ENCODE measurements at places on chromosomes 3 and 15. TPM values are rescaled to one million over a fixed set of nuclear protein-coding genes. Genes with fewer than 3 reads are reported as not detected.

GRCh38 chr3:51386159-51386851 lies 1.2 kb downstream of the MANF start:
- peak overlapping the region; percentile 32 for H3K27ac ChIP-seq
- peaks cover 4% of the 10 kb centered on the region for H3K36me3 ChIP-seq

GRCh38 chr3:15279205-15279604 lies 53.2 kb downstream of the SH3BP5 start:
- DNase-seq, result no peak
- H3K4me3 ChIP-seq, result no peak overlapping the region
- no peaks in the 10 kb centered on the region for H3K27me3 ChIP-seq
- H3K4me1 ChIP-seq, result peaks cover 12% of the 10 kb centered on the region

- peaks cover 19% of the 10 kb centered on the region for H3K4me1 ChIP-seq
- H3K27ac ChIP-seq, result peak overlapping the region; percentile 44
- no peaks in the 10 kb centered on the region for H3K27me3 ChIP-seq
- DNase-seq, result no peak
- no peaks in the 10 kb centered on the region for H3K36me3 ChIP-seq
- peak overlapping the region; percentile 27 for H3K4me3 ChIP-seq
Measured at GRCh38 chr3:9914559-9915253, 2.2 kb upstream of the IL17RC start.

DNA sequence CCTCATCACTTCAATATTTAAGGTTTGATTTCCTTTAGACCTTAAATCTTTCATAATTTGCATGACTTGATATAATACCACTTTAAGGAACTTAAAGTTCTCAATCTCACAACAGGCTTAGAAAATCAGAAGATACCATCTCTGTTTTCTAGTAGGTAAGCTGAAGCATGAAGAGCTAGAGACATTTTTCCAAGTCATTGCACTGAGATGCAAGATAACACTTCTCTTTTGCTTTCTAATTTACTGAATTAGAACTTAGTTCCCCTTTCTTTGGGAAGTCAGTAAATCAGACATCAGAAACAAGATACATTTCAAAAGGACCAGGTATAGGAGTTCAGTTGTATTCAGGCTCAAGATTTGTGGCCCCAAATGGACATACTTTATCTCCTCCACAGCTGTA lies 79.7 kb downstream of the DZIP3 start:
- H3K27me3 ChIP-seq, result no peaks in the 10 kb centered on the region
- H3K4me1 ChIP-seq, result no peaks in the 10 kb centered on the region
- no peak overlapping the region for H3K27ac ChIP-seq
- no peak for DNase-seq
- H3K4me3 ChIP-seq, result no peak overlapping the region

- H3K36me3 ChIP-seq, result peaks cover 5% of the 10 kb centered on the region
- no peaks in the 10 kb centered on the region for H3K27me3 ChIP-seq
- H3K4me1 ChIP-seq, result no peaks in the 10 kb centered on the region
- DNase-seq, result no peak
- H3K27ac ChIP-seq, result no peak overlapping the region
Measured at GRCh38 chr3:108158251-108158650, 64.0 kb downstream of the IFT57 start.

- H3K4me3 ChIP-seq, result no peak overlapping the region
- DNase-seq, result no peak
- no peaks in the 10 kb centered on the region for H3K27me3 ChIP-seq
- peaks cover 20% of the 10 kb centered on the region for H3K36me3 ChIP-seq
- H3K4me1 ChIP-seq, result no peaks in the 10 kb centered on the region
- no peak overlapping the region for H3K27ac ChIP-seq
Measured at GRCh38 chr3:53114412-53115074, 15.7 kb downstream of the RFT1 start.

- H3K27ac ChIP-seq, result no peak overlapping the region
- H3K36me3 ChIP-seq, result no peaks in the 10 kb centered on the region
- no peak overlapping the region for H3K4me3 ChIP-seq
- H3K4me1 ChIP-seq, result peaks cover 3% of the 10 kb centered on the region
Measured at GRCh38 chr3:133941415-133941821, 45.7 kb upstream of the RAB6B start.

DNA sequence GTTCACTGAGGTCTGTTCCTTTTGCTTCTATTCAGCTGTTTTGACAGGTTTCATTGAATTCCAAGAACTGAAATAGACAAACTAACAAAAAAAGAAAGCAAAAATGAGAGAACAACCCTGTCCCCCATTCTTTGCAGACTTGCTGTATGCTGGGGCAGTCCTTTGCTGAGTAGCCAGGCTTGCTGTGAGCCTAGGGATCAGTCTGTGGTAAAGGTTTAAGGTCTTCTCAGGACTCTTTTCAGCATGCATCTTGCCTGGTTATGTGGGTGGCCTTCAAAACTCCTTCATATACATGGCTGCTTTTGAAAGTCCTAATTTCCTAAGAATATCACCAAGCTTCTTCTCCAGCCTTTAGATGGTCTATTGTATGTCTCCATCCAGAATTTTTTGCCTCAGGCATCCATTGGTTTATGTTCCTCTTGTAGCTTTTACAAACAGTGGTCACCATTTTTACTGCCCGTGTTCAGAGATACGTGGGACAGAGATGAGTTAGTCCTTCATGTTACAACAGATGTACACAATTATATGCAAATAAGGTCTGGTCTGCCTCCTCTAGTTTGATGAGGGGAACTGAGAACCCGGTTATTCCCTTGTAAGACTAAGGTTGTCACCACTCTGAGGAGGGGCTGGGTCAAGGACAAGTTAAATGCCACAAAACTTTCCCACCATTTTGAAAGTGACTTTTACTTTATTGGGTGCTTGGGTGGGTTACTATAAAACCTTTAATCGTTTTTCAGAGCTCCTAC lies 41.4 kb downstream of the SACM1L start:
- no peaks in the 10 kb centered on the region for H3K27me3 ChIP-seq
- peaks cover 31% of the 10 kb centered on the region for H3K36me3 ChIP-seq
- H3K4me3 ChIP-seq, result no peak overlapping the region
- peak overlapping the region; percentile 25 for H3K27ac ChIP-seq

DNA sequence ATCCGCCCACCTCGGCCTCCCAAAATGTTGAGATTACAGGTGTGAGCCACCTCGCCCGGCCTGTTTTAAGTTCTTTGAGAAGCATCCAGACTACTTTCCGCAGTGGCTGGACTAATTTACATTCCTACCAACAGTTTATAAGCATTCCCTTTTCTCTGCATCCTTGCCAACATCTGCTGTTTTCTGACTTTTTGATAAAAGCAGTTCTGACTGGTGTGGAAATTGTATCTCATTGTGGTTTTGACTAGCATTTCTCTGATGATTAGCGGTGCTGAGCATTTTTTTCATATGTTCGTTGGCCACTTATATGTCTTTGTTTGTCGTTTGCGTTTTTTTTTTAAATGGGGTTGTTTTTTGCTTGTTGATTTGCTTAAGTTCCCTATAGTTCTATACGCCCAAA lies 208.4 kb upstream of the DPPA4 start:
- no peak overlapping the region for H3K4me3 ChIP-seq
- DNase-seq, result no peak
- H3K27me3 ChIP-seq, result no peaks in the 10 kb centered on the region
- H3K27ac ChIP-seq, result no peak overlapping the region
- H3K36me3 ChIP-seq, result no peaks in the 10 kb centered on the region

Gene HRG
- total RNA-seq, result not detected

Gene GCSAM
- total RNA-seq, result not detected

Gene SSUH2
- total RNA-seq, result 0.53 TPM

Gene KCNMB3
- total RNA-seq, result 2.7 TPM

Gene ZNF860
- not detected for total RNA-seq

Gene SKOR1
- 1.1 TPM for total RNA-seq

Data from cardiac muscle cell (in vitro differentiated cells and primary cell).